ENCODE measurements at places on chromosomes 3 and 15.

DNA sequence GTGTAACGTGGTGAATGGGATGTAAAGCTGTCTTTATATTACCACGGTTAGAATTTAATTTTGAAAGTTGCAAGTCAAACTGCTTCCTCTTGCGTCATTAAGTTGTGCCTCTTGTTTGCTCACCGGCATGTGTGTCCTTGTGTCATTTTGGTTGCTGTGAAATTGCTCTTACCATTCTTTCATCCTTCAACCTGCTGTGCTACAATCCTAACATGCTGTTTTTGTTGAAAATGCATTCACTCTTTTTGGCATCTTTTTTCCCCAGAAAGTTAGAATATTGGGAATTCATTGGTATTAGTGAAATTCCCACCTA, 164.7 kb downstream of the PGPEP1L start:
- H3K27me3 ChIP-seq: no peaks in the 10 kb centered on the region
- no peaks in the 10 kb centered on the region for H3K4me1 ChIP-seq
- H3K27ac ChIP-seq: no peak overlapping the region

GRCh38 chr3:156483426-156483825, 71.5 kb downstream of the SSR3 start:
- DNase-seq: peak; percentile 51
- H3K27ac ChIP-seq: peak overlapping the region; percentile 63
- H3K36me3 ChIP-seq: no peaks in the 10 kb centered on the region
- peak overlapping the region; percentile 47 for H3K4me3 ChIP-seq
- H3K27me3 ChIP-seq: no peaks in the 10 kb centered on the region
- peaks cover 21% of the 10 kb centered on the region for H3K4me1 ChIP-seq

- no peak for DNase-seq
- no peaks in the 10 kb centered on the region for H3K4me1 ChIP-seq
- no peaks in the 10 kb centered on the region for H3K27me3 ChIP-seq
- no peaks in the 10 kb centered on the region for H3K36me3 ChIP-seq
- H3K27ac ChIP-seq: no peak overlapping the region
Measured at GRCh38 chr3:178629430-178630178, 93.4 kb downstream of the KCNMB2 start.

- H3K36me3 ChIP-seq: no peaks in the 10 kb centered on the region
- DNase-seq: no peak
- no peaks in the 10 kb centered on the region for H3K4me1 ChIP-seq
- no peak overlapping the region for H3K4me3 ChIP-seq
- H3K27me3 ChIP-seq: no peaks in the 10 kb centered on the region
Measured at GRCh38 chr3:64554096-64554920, 133.5 kb downstream of the ADAMTS9 start.

DNA sequence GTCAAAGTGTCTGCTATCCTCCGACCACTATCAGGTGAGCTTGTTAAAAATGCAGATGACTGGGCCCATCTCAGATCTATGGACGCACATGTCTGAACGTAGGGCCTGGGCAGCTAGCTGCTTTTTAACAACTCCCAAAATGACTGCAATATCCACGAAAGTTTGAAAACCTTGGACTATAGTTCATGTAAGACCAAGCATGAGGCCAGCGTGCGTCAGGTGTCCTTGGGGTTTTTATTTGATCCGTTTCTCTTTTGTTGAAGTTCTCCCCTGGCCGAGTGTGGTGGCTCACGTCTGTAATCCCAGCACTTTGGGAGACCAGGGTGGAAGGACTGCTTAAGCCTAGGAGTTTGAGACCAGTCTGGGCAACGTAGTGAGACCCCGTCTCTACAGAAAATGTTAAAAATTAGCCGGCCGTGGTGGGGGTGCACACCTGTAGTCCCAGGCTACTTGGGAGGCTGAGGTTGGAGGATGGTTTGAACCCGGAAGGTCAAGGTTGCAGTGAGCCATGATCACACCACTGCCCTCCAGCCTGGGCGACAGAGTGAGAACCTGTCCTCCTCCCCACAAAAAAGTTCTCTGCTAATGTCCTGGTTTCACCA, 9.5 kb downstream of the SLC51A start:
- no peak overlapping the region for H3K27ac ChIP-seq
- no peaks in the 10 kb centered on the region for H3K27me3 ChIP-seq
- no peaks in the 10 kb centered on the region for H3K4me1 ChIP-seq
- no peaks in the 10 kb centered on the region for H3K36me3 ChIP-seq
- H3K4me3 ChIP-seq: no peak overlapping the region

- no peaks in the 10 kb centered on the region for H3K36me3 ChIP-seq
- no peak overlapping the region for H3K27ac ChIP-seq
- no peak for DNase-seq
- H3K4me1 ChIP-seq: no peaks in the 10 kb centered on the region
- H3K4me3 ChIP-seq: no peak overlapping the region
Measured at GRCh38 chr3:2770451-2770850, 339.7 kb downstream of the IL5RA start.

DNA sequence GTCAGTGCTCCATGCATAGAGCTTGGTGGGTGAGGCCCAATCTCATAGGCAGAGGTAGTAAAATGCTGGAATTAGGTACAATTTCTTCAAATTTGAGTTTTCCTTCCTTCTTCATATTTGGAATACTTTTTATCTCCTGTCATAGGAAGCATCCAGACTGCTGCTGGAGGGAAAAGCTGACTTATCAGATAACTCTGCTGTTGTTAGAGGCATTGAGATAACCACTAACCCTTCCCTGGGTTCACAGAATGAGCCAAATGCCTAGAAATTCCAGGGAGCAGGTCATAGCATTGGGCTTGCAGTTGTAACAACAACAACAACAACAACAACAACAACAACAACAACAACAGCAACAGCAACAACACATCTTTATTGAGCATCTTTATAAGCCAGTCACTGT, 332.7 kb downstream of the PDCD6IP start:
- no peaks in the 10 kb centered on the region for H3K36me3 ChIP-seq
- no peak overlapping the region for H3K4me3 ChIP-seq
- H3K4me1 ChIP-seq: no peaks in the 10 kb centered on the region
- no peak overlapping the region for H3K27ac ChIP-seq
- H3K27me3 ChIP-seq: no peaks in the 10 kb centered on the region

DNA sequence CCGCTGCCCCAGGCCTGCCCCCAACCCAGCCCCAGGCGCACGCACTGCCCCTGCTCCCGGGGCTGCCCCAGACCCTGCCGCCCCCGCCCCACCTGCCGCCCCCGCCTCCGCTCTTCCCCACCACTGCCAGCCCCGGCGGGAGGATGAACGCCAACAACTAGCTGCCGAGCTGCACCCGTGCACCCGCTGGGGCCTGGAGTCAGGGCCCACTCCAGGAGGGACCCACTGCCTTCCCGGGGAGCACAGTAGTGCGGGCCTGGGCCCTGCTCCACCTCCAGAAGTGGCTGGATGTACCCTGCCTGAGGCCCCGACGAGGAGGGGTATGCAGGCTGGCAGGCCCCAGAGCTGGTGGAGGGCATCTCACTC, 10.9 kb downstream of the ZBTB47 start:
- H3K27ac ChIP-seq: no peak overlapping the region
- no peaks in the 10 kb centered on the region for H3K4me1 ChIP-seq
- no peaks in the 10 kb centered on the region for H3K36me3 ChIP-seq
- no peak overlapping the region for H3K4me3 ChIP-seq
- no peaks in the 10 kb centered on the region for H3K27me3 ChIP-seq

DNA sequence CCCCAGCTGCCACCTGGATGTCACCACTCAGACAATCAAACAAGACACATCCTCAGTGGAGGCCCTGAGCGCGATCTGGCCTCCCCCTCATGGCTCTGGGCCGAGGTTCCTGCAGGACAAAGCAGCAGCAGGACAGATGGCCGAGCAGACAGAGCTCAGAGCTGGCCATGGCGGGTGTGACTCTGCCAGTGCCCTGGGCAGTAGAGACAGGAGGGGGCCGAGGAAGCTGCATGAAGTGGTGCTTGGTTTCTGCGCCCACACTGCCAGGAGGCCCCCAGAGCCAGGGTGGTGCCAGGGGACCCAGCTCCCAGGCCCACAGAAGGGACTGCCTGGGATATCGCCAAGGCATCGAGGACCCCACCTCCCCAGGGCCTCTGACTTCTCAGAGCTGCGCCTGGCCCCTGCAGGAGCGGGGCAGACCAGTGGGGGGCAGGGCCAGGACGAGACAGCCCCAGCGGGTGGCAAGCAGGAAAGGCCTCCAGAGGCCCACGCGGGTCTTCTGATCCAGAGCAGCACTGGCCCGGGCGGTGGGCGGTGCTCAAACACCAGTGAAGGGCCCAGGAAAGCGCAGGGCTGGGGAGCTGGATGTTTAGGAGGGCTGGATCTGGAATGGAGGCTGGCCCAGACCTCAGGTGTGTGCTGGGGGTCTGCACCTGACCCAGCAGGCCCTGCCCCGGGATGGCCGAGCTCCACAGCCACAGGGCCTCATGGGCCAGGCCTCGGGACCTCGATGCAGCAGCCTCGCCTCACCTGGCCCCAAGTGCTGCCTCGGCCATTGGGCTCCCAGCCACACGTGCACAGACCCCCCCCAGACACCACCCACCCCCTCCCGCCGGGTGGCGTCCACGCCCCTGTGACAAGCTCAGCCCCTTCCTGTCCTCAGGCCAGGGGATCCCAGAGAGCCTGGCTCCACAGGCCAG, 76.0 kb downstream of the GOLGA8G start:
- DNase-seq: no peak
- H3K4me3 ChIP-seq: no peak overlapping the region
- H3K27me3 ChIP-seq: no peaks in the 10 kb centered on the region
- no peaks in the 10 kb centered on the region for H3K4me1 ChIP-seq
- no peaks in the 10 kb centered on the region for H3K36me3 ChIP-seq
- no peak overlapping the region for H3K27ac ChIP-seq

GRCh38 chr3:66037986-66038369, 740 bp downstream of the MAGI1 start:
- no peak overlapping the region for H3K27ac ChIP-seq
- no peak overlapping the region for H3K4me3 ChIP-seq
- H3K4me1 ChIP-seq: no peaks in the 10 kb centered on the region
- H3K36me3 ChIP-seq: no peaks in the 10 kb centered on the region

DNA sequence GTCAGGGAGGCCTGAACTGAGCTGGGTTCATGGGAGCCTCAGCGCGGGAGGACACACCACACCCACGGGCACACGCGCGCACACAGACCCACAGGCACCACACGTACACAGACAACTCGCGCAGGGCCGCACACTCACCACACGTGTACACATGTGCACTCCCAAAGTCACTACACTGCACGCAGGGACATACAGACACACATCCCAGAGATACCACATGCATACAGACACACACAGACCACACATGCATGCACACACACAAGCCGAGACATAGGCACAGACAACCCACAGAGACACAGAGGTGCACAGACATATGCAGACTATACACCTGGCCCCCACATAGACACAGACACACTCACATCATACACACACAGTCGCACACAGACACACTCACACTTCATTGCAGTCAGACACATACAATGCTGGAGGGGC, 1.1 kb upstream of the MGLL start:
- no peaks in the 10 kb centered on the region for H3K4me1 ChIP-seq
- no peak overlapping the region for H3K4me3 ChIP-seq
- no peak for DNase-seq
- H3K27me3 ChIP-seq: no peaks in the 10 kb centered on the region
- H3K27ac ChIP-seq: no peak overlapping the region
- H3K36me3 ChIP-seq: no peaks in the 10 kb centered on the region

GRCh38 chr15:84009616-84010015, 226.0 kb upstream of the GOLGA6L4 start:
- H3K4me1 ChIP-seq: no peaks in the 10 kb centered on the region
- H3K36me3 ChIP-seq: no peaks in the 10 kb centered on the region
- H3K27me3 ChIP-seq: no peaks in the 10 kb centered on the region
- no peak for DNase-seq
- H3K4me3 ChIP-seq: no peak overlapping the region

Measured in naive thymus-derived CD4-positive, alpha-beta T cell (primary cell).